ENCODE measurements at places on chromosomes 7 and 10.

DNA sequence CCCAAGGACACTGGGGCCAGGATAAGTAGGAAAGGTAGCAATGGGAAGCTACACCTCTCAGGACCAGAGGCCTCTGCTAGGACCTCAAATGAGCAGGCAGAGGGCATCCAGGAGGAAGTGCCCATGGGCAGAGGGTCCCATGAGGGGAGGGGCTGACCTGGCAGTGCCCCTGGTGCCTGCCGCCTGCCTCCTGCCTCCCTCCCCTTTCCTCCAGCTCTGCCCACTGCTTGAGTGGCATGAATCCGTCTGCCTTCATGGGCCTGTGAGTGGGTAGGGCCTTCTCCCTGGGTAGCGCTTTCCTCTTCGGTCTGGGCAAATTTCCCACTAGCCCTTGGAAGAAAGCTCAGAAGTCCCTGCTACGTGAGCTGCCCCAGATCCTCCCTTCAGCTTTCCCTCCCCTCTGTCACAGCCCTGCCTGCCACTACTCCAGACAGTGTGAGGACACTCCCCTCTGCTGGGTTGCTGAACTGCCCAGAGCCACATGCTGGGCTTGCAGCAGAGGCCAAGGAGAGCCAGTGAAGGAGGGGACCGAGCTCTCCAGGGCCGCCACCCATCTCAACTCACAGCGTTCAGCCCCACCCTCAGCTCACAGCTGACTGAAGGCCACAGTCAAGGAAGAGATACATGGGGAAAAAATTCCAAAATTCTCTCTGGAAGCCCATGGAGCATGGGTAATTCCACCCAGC, 141.4 kb downstream of the ARHGAP22 start:
- DNase-seq: peak; percentile 66

GRCh38 chr10:35487336-35488034, 117.7 kb upstream of the GJD4 start:
- peak; percentile 16 for DNase-seq

- DNase-seq: no peak
These were observed 274.8 kb downstream of the PTPRN2 start for GRCh38 chr7:158312789-158313188.

GRCh38 chr10:27614776-27615175, 110.7 kb downstream of the RAB18 start:
- DNase-seq: no peak

GRCh38 chr10:68861253-68861652, 33.9 kb downstream of the STOX1 start:
- no peak for DNase-seq

DNA sequence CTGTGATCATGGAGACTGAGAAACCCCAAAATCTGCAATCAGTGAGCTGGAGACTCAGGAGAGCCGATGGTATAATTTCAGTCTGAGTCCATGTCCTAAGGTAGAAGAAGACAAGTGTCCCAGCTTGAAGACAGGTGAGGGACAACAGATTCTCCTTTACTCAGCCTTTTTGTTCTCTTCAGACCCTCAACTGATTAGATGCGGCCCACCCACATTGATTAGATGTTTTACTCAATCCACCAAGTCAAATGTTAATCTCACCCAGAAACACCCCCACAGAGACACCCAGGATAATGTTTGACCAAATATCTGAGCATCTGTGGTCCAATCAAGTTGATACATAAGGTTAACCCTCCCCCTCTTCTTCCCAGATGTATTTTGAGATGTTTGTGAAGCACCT, 131.2 kb downstream of the PFKFB3 start:
- DNase-seq: no peak

- DNase-seq: peak; percentile 29
These were observed 702.4 kb upstream of the FZD8 start for GRCh38 chr10:36344240-36345174.

- no peak for DNase-seq
These were observed 193.8 kb downstream of the EBF3 start for GRCh38 chr10:129770286-129770685.

DNA sequence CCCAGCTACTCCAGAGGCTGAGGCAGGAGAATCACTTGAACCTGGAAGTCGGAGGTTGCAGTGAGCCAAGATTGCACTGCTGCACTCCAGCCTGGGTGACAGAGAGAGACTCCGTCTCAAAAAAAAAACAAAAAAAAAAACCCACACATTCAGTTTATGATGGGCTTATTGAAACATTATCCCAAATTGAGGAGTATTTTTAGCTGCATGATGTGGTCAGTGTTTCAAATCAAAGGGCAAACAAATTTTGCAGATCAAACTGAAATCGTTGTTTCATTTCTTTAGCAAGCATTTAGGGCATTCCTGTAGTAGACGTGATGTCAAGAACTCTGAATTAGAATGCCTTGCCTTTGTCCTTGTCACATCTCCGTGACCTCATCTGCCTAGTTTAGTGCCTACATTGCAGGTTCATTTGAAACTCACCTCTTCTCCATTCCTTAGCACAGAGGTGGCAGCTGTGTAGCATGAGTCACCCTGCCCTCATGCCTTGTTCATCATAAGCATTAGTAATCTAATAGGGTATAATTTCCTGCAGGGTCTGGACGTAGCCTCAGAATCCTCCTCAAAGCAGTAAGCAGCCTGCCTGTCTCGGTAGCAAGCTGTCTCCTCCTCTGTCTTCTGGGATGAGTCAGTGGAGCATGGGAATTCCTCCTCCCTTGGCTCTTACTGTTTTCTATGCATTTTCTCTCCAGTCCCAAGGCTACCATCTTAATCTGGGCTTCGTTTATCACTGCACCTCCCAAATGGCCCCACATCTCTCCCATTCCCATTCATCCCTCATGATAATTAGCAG, 73.8 kb downstream of the CUL1 start:
- DNase-seq: peak; percentile 93

DNA sequence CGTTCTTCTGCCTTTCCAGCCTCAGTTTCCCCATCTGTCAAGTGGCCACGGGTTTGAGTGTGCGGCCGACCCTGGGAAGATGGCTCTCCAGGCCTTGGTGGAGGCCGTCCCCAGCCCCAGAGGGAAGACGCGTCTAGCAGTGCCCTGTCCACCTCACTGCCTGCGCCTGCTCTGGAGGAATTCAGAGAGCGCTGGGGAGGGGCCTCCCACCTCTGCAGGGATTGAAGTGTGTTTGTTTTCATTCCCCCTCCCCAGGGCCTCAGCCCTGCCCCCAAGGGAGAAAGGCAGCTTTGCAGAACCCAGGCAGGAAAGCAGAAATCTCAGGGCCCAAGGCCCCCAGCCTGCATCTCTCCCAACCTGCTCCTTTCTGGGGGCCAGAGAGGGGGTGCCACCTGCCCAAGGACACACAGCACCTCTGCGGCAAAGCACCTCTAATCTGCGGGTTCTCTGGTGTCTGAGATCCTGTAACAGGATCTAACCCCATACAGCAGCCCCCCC, 91.0 kb downstream of the MICALL2 start:
- no peak for DNase-seq

GRCh38 chr7:28488061-28488791, 75.9 kb downstream of the CREB5 start:
- DNase-seq: peak; percentile 10

- DNase-seq: no peak
These were observed 441.5 kb upstream of the ETV1 start for GRCh38 chr7:14430926-14431325.

DNA sequence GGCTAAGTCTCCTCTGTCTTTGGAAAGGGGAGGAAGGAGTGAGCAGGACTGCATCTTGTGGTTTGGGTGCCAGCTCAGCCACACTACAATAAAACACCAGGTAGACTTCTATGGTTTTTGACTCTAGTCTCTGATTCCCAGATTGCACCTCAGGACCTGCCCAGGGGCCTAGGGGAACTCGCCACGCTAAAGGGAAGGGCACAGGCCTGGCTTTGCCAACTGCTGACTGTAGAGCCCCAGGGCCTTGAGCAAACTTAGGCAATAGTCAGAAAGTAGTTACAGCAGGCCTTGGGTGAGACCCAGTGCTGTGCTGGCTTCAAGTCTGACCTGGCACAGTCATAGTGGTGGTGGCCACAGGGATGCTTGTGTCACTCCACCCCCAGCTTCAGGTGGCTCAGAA, 24.2 kb upstream of the PRR15 start:
- DNase-seq: no peak

DNA sequence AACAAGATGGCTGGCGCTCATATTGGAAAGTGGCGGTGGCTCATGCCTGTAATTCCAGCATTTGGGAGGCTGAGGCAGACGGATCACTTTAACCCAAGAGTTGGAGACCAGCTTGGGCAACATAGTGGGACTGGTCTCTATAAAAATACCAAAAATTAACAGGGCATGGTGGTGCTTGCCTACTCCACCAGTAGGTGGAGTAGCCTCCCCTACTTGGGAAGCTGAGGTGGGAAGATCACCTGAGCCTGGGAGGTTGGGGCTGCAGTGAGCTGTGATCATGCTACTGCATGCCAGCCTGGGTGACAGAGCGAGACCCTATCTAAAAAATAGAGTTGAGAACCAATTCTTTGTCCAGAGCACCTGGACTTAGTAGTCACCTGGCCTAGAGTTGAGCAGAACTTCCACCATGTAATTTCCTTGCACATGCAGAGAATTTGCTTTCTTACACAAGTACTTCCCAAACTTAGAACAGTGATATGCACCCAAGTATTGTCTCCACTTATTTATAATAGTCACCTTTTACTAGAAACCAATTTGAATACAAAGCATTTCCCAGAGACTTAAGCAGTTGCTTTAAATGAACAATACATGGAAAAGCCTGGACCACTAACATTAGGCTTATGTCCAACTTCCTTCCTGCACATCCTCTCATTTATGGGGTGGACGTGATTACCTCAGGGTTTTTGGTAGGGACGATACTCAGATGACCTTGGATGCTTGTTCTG, 15.9 kb downstream of the LAMB4 start:
- no peak for DNase-seq

GRCh38 chr7:137998250-137998649, 3.6 kb downstream of the CREB3L2 start:
- no peak for DNase-seq

DNA sequence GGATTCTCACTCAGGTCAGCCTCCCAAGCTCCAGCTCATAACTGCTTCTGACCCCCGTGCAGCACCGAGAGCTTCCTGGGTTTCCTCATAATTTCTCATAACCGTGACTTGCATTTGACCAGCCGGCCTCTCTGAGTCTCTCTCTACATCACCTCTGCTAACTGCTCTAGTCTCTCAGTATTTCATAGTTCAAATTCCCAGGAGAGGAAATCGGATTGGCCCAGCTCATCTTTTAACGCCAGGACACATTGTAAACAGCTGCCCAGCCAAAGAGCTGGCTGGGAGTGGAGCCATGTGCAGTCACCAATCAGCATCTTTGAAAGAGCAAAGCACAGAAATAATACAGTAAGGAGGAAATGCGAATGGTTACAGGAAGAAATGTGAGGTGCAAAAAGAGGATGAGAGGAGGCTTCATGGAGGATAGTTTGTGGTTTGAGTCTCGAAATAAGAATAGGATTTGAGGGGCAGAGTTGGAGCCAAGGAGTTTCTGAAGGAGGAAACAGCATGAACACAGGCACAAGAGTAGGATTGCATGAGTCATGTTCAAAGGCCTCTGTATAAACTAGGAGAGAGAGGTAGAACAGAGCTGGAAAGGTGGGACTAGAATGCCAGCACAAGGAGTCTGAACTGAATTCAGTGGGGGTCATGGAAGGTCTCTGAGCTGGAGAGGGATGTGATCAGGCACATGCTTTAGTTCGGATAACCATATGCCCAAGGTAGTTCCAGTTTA, 15.2 kb upstream of the LBX1 start:
- DNase-seq: no peak

DNA sequence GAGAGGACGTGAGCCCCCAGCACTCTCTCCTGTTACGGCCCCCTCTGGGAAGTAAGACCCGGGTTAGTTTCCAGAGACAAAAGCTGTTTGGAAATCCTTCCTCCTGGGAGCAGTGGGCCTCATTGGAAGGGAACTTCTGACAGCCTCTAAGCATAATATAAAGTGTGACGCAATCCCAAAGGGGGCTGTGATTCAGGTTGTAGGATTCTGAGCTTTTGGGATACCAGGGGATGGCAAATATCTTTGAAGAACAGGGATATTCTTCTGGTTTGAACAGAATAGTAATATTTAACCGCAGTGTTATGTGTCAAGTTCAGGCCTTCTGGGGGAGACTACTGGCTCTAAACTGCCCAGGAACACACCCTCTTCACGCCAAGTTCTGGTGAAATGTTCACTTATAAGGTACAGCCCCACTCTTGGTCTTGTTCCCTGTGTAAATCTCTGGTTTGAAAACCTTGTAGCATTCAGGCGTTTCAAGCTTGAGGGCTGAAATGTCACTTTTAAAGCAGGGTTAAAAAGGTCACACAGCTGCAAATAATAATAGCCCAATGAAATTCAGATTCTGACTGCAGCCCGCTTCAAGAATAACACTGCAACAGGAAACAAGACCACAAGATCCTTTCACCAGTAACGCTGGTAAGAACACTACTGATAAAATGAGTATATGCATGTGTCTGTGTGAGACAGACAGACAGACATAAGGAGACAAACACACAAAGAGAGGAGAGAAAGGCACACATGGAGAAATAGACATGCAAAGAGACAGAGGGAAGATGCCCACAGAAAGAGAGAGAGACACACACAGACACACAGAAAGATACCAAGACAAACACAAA, 69.0 kb downstream of the CREB5 start:
- peak; percentile 92 for DNase-seq

DNA sequence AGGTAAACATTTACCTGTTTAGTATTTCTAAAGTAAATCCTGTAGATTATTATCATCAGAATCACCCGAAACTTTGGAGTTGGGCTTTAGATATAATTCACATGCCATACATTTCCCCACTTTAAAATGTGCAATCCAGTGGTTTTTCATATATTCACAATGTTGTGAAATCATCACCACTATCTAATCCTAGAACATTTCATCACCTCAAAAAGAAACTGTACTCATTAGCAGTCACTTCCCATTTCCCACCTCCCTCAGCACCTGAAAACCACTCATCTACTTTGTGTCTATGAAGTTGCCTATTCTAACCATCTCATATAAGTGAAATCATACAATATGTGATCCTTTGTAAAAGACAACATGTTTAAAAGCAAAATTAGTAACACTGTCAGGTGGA, 182.6 kb downstream of the FZD1 start:
- no peak for DNase-seq

DNA sequence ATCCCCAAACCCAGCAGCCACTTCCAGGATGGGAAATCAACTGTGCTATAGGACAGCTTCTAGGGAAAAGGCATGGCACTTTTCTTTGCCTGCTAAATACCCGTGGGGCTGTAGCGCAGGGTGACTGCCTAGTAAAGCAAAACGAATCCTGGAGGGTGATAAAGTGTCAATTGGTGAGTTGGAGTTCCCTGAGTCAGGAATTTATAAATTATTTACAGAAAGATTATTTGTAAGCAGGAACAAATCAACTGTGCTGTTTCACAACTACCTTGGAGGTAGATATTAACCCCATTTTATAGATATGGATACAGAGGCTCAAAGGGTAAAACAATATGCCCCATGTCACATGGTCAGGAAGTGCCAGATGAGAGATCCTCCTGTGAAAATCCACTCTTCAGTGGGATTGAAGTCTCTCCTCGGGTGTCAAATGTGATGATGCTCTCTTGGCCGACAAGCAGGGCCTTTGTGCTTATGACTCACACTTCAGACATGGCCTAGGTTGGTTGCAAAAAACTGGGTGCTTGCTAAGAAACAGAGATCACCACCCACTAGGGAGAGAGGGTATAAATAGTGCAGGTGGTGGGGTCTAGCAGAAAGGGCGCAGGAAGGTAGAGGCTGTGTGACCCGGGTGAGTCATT, 383.2 kb upstream of the ZMIZ1 start:
- DNase-seq: peak; percentile 46

Measured in fibroblast of skin of back (primary cell).